Nucleus accumbens (tissue), 56 donors: ENCODE measurements at places on chromosomes 5 and 9.

DNA sequence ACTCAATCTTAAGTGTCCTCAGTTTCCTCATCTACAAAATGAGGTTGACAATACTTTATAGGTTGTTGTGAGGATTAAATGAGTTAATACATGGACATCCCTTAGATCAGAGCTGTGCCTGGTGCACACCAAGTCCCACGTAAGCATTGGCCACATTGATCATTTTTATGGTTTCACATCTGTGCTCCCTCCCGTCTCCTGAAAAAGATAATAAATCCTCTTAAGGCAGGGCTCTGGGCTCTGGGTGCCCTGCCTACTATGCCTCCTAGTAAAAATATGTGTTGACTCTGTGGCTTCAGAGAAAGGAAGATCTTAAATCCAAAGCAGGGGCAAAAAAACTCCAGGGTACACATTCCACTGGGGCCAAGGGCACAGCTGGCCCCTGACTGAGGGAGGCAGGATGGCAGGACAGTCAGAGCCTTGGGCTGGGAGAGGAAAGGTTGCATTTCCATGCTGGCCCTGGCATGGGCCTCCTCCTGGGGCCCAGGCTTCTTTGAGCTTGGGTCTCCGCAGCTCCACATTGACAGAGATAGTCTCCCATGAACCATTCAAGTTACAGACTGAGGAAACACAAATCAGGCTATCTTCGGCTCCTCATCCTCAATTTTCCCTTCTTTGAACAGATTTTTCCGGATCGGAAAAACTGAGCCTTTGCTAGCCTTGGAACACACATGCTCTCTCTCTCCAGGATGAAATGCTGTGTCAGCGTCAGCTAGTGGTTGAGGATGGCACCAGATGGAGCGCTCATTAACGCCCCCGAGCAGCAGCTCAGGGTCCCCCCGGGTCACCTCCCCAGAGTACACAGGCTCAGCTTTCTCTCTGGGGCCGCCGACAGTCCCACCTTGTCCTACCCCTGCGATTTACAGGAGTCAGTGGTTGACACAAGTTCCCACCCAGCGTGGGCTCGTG, 22.4 kb upstream of the KIF12 start:
- DNase-seq: no peak

DNA sequence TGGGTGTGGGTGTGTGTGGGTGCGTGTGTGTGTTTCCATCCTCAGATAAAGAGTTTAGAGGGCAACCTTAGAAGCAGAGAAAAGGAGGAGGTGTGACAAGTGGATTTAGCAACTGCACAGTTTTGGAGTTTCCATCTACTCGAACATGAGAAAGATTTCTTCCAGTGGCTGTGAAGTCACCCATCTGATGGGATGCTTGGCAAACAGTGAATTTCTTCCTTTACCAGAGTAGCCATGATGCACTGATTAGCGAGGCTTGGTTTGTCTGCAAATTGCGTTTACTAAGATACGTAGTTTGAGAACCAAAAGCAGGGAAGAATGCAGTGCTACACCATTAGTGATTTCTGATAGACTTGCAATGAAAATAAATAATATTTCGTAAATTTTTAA, 791 bp upstream of the STARD4 start:
- no peak for DNase-seq

DNA sequence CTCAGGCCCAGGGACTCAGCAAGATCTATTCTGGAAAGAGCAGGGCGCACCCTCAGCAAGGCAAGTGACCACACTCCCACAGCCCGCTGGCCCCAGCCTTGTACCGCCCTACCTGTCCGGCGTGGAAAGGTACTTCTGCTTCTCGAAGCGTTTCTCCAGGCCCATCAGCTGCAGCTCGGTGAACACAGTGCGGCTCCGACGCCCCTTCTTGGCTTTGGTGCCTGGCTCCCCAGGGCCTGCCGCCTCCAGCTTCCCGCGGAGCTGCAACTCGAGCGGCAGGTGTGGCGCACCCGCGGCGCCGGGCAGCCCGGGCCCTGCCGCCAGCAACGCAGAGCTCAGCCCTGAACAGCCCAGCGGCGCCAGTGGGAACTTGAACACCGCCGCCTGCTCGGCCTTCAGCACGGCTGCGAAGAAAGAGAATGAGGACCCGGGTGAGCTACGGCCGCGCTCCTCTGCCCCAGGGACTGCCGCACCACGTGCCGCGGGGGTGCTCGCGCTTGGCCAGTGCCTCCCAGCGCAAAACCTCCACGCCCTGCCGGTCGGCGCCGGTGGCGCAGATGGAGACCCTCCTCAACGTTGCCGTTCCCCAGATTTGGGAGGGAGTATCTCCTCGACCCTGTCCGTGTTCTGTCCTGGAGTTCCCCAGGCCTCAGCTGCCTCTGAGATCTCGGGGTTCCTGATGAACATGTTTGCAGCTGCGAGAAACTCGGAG, 2.2 kb downstream of the BARX1 start:
- DNase-seq: no peak

GRCh38 chr5:5421149-5421960, 1.1 kb upstream of the ICE1 start:
- DNase-seq: no peak

DNA sequence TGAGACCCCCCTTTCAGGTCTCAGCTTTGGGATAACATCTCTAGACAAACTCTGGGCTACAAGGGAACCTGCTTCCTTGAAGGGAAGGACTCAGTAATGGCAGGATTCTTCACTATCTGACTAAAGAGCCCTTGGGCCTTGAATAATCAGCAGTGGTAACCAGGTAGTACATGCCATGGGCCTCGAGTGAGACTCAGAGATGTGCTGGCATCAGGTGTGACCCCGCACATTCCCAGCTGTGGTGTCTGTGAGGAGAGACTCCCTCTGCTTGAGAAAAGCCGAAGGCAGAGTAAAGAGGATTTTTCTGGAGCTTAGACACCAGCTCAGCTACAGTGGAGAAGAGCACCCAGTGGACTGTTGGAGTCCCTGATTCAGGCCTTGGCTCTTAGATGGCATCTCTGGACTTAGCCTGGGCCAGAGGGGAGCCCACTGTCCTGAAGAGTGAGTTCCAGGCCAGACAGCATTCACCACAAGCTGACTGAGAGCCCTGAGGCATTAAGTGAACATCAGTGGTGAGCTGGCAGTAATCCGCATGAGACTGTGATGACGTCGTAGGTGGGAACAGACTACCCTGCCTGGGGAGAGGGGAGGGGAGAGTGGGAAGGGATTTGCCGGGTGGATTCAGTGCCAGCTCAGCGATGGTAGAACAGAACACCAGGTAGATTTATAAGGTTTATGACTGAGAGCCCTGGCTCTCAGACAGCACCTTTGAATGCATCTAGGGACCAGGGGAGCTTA, 5.3 kb upstream of the ZNF782 start:
- peak; percentile 34 for DNase-seq

DNA sequence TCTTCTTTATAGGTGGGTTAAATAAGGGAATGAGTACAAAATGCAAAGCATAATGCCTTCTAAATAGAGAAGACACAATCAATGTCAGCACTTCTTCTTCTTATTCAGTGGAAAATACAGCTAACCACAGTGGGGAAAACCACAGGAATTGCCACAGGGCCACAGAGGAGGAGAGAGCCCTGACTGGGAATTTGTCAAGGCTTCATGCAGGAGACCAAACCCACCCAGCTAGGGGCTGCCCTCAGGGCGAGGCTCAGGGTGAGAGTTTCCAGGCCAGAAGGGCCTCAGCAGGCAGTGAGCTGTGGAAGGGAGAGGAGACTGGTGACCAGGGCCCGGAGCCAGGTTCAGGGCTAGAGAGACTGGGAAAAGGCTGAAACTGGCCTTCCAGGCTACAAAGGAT, 279.1 kb downstream of the MSX2 start:
- no peak for DNase-seq

DNA sequence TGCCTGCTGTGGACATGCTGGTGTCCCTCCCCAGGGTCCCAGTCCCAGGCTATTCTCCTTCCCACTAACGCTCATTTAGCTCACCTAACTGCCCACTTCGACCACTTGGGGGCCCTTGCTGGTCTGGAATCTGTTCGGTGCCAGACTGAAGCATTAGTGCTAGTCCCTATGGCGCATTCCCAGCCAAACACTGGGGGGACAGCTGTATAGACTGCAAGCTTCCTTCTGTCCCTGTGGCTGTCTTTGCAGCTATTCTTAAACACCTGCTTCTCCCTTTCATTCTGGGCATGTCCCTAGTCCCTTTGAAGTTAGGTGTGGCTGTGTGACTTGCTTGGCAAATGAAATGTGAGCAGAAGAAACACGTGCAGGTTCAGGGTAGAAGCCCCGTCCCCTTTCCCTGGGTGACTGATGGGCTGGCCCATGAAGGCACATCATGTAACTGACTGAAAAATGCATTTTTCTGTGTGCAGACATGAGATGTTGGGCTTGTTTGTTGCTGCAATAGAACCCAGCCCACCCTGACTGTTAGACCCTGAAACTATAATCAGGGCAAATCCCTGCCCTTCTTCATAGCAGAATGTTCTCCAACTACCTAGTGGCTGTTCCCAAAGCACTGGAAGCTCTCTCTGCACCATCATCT, 134.4 kb downstream of the BARX1 start:
- no peak for DNase-seq

DNA sequence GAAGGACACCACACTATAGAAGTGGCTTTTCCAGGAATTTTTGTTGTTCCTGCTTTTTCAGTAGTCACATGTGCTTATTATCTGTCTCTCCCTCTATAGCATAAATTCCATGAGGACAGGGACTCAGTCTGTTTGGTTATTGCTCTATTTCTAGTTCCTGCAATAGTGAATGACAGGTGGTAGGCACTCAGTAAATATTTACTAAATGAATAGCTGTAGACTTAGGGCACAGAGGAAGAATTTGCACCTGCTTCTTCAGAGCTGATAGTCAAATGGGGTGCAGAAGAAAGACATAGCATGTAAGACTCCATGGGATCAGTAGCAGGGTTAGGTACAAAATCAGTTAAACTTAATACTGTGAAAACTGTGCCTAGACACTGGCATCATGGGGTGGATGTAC, 580.2 kb downstream of the CCDC171 start:
- DNase-seq: no peak

DNA sequence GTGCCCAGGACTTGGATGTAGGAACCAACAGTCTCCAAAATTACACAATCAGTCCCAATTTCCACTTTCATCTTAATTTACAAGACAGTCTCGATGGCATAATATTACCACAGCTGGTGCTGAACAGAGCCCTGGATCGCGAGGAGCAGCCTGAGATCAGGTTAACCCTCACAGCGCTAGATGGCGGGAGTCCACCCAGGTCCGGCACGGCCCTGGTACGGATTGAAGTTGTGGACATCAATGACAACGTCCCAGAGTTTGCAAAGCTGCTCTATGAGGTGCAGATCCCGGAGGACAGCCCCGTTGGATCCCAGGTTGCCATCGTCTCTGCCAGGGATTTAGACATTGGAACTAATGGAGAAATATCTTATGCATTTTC, 837 bp downstream of the PCDHB2 start:
- no peak for DNase-seq

- DNase-seq: no peak
Observed at GRCh38 chr5:151048526-151048925, 28.1 kb downstream of the GPX3 start.

GRCh38 chr5:55102348-55102747, at the start of gene GZMA:
GZMA (plus strand) TSS chr5:55102646; CDS start chr5:55102683, 37 bp downstream.
- DNase-seq: no peak

DNA sequence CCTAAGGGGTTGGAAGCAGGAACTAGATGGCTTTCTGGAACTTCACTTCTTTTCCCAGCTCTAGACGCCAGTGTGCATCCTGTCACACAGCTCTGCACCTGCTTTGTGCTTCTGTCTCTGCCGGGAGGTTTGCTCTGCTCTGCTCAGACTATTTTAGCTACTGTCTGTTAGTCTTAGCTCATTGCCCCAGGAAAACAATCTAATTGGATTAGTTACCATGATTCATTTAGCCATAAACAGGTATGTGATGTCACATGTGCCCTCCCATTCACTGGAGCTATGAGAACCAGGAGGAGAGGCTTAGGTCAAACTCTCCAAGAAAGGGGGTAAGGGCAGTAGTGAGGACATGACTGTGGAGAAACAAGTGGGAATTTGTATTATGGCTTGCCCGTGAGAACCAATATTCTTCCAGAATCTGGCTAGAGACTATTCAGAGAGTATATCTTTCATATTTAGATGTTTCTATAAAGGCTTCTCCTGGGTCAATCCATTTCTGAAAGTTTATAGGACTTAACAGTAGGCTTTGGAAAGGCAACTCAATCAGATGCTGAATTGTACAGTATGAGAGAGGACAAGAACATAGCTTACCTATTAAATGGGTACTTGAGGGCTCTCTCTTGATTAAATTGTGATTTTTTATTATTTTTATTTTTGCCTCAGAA, 22.4 kb upstream of the NREP start:
- no peak for DNase-seq

GRCh38 chr5:14351845-14352712, 208.9 kb downstream of the TRIO start:
- DNase-seq: peak; percentile 36

DNA sequence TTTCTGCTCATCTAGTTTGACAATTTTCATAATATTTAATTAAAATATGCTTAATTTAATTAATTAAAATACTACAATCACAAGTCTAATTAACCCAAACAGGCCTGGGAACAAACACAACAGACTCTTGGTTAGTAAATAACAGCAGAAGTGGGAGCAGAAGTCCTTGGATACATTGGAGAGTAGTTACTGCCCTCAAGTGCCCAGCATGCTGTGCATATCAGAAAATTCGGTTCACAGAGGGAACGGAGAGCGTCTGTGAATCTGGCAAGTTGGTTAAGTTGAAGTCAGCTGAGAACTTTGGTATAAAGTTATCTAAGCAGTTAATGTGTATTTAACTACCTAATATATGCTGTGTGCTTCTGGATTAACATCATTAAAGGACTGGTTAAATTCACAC, 87.0 kb upstream of the ATG10 start:
- DNase-seq: no peak

- DNase-seq: no peak
Observed at GRCh38 chr9:93096131-93096802, at the start of gene CARD19. CARD19 (plus strand) TSS chr9:93096217; CDS start chr9:93096346, 129 bp downstream.

- no peak for DNase-seq
Observed at GRCh38 chr9:138025417-138025816, 147.8 kb downstream of the CACNA1B start.

DNA sequence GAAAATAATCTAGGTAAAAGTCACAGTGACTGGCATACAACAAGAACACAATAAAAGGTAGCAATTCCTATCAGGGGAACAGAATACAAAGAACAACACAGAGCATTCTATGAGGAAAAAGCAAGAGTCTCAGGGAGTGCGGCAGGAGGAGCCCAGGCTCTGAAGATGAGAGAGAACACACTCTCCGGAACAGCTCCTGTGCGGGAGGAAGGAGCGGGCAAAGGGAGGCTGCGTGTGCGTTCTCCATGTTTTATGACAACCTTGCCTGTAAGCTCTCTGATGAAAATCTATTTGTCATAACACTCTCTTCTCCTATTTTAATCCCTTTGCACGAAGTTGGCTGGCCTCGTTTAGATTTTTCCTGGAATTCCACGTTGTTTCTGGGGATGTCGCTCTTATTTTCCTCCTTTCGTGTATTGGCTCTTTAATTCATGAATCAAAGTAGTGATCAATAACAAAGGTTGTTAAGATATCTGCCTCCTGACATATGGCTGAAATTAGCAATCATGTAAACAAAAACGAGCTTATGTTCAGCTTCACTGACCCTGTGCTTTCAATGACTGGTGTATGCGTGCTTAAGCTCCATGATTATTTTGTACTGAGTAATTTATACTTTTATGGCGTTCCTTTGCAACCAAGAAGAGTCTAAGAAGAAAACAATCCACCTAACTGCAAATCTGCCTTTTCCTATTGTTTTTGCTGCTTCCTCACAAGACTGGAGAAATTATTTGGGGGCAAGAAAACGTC, 109.5 kb downstream of the MYO10 start:
- DNase-seq: no peak

- DNase-seq: no peak
Observed at GRCh38 chr5:167905919-167906853, 385.3 kb upstream of the WWC1 start.
